C1 segment of cervical spinal cord (tissue), 14 donors: ENCODE measurements at places on chromosomes 1 and 21.

DNA sequence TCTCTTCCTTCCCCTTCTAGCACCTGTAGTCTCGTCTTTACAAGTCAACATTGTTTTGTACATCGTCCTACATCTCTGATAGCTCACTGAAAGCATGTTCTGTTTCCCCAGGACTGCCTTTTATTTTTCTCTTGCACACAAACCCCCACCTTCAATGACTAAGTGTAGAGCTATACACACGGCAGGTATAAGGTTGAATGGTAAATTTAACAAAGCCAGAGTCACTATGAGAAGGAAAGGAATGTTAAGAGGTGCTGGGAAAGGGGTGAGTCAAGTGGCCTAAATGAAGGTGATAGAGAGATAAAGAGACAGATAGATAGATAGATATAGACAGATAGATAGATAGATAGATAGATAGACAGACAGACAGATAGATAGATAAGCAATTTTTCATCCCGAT lies 134.3 kb upstream of the ATP1B1 start:
- DNase-seq: no peak

GRCh38 chr1:77386276-77386675 lies 104.5 kb downstream of the AK5 start:
- no peak for DNase-seq

DNA sequence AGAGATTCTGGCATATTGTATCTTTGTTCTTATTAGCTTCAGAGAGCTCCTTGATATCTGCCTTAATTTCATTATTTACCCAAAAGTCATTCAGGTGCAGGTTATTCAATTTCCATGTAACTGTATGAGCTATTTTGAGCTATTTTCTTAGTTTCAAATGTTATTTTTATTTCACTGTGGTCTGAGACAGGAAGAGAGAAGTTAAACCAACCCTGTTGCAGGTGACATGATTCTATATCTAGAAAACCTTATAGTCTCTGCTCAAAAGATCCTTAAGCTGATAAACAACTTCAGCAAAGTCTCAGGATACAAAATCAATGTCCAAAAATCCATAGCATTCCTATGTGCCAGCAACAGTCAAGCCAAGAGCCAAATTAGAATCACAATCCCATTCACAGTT lies 1644.0 kb upstream of the B3GALT2 start:
- no peak for DNase-seq

DNA sequence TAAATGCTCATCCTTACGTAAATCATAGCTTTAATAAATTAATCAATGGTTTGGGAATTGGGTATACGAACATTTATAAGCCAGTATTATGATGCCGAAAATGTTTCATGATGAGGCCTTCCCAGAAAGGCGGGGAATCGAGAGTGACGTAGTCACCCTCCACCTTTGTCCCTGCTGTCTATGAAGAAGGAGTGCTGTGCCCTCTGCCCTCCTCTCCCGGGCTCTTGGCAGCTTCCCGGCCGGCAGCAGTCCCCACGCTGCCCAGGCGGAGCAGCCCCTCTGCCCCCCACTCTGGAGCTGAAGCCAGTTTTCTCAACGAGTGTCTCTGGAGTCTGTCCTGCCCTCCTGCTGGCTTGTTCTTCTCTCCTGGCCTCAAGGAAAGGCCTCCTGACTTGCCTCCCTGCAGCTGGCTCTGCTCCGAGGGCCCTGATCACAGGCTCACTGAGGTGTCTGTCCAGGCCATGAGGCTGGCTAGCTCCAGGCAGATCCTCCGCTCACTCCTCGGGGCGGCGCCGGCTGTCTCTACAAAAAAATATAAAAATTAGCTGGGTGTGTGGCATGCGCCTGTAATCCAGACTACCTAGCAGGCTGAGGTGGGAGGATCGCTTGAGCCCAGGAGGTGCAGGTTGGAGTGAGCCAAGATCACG lies 150.7 kb upstream of the COL6A1 start:
- no peak for DNase-seq

DNA sequence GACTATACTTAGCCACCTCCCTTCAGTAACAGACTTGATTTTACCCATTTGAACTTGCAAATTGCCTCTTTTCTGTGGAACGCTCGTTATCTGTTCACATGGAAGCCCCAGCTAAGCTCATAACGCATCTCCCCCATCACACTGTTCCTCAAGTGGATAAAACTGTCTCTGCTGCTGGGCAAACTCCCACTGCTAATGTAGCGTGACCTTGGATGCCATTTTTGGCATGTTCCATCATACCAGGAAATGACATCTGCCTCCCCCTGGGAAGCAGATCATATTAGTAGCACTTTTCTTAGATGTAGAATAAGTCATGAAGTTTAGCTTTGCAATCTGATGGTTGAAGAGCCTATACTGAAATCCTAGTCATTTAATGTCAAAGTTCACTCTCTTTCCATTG lies 528.7 kb upstream of the PLXNA2 start:
- DNase-seq: no peak

DNA sequence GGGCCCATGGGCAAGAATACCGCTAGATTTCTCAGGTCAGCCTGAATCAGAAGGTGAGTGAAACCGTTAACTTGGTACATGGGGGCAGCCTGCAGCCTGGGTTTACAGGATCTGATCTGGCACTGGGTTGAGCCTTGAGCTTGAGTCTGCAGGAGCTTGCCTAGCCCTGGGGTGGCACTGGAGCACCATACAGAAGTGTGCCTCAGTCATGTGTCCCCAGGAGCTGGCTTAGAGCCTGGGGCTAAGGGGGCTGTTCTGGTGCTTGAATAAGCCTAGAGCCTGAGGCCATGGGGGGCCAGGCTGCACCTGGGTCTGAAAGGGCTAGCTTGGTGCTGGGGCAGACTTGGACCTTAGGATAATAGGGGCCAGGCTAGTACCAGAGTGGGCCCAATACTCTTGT lies 457.2 kb upstream of the PBX1 start:
- no peak for DNase-seq

GRCh38 chr1:185956881-185957280 lies 222.7 kb downstream of the HMCN1 start:
- no peak for DNase-seq

- no peak for DNase-seq
These were observed 152.1 kb upstream of the TMEM51 start for GRCh38 chr1:15001317-15001915.

DNA sequence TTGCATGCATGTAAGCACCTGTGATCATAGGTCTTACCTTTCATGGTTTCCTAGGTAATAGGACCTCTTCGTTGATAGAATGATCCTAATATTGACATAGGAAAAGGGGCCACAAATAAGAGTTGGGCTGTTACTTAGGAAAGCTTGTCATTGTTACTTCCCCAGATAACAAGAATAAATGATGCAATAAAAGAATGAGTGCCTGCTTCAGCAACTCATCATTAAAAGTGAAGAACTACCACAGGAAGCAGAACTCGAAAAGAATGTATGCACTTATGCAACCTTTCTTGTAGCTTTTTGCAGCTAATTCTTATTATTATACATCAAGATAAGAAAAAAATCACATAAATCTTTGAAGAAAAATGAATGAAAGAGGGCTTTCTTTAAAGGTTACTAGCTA lies 548.6 kb downstream of the LTN1 start:
- no peak for DNase-seq

GRCh38 chr1:4027008-4027407 lies 126.9 kb upstream of the C1orf174 start:
- no peak for DNase-seq

- no peak for DNase-seq
These were observed 3.0 kb downstream of the OLFM3 start for GRCh38 chr1:101993710-101994109.

- no peak for DNase-seq
These were observed 23.7 kb upstream of the BCL10 start for GRCh38 chr1:85300140-85300539.

DNA sequence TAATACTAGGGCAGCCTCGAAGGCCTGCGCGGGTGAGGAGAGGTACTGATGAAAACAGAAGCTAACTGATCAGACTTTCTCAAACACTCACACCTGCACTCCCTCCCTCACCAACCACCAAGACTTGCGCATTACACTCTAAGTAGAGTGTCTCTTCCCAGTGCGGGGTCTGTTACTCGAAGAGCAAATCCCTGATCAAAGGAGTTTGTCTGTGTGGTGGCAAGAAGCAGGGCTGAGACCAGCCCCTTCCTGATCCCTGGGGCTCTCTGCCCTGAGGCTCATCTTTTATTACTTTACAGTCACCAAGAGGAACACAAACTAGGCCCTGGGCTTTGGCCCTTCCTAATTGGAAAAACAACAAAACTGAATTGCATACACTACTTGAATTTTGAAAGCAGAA lies 19.5 kb upstream of the TSNAX start:
- DNase-seq: no peak

DNA sequence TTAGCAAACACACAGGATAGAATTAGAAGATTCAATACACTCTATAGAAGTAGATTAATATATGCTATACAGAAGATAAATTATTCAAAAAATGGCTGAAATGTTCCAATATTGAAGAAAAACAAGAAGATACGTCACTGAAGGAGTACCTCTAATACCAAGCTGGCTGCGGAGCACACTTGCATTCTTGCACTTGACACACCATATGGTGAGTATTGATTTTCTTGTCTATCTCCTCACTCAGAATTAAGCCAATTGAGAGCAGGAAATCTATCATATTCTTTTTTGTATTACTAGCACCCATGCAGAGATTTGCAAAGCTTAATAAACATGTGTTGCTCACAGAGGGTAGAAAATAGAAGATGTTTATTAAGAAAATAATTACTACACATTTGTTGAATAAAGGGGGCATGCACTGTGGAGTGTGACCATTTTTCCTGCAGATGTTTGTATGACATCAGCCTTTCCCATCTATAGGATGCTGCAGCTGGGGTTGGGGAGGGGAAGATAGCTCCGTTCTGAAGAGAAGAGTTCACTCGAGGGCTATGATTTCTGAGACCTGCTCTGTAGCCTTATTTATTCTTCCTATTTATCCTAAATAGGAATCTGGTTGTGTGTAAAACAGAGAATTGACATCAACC lies 318.1 kb downstream of the HHIPL2 start:
- no peak for DNase-seq

- DNase-seq: no peak
These were observed 29.0 kb upstream of the CCDC190 start for GRCh38 chr1:162889989-162890388.

- peak; percentile 66 for DNase-seq
These were observed 145.3 kb upstream of the COL6A1 start for GRCh38 chr21:45836268-45836655.

DNA sequence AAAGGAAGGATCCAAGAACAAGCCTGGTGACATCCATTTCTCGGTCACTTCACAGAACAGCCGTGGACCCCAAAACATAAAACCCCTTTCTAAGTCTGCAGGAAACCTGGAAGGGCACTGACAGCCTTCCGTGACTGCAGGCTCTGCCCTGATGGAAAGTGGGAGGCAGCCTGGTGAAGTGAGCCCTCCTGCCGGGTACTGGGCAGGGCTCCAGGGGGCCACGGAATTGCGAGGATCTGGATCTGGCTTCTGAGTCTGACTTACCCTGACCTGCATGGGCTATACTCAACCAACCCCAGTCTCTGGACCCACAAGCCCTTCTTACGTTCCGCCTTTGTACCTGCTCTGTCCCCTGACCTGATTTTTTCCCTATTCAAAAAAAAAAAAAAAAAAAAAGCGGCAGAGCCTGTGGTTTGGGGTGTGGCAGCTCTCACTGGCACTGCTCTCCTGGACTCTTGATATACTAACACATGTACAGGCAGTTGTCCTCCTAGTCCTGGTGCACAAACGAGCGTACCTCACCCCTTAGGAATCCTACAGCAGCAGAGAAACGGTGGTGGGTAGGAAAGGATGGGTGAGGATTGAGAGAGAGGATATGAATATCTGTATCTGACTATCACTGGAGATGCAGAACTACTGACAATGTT lies 82.9 kb downstream of the BEND5 start:
- no peak for DNase-seq

DNA sequence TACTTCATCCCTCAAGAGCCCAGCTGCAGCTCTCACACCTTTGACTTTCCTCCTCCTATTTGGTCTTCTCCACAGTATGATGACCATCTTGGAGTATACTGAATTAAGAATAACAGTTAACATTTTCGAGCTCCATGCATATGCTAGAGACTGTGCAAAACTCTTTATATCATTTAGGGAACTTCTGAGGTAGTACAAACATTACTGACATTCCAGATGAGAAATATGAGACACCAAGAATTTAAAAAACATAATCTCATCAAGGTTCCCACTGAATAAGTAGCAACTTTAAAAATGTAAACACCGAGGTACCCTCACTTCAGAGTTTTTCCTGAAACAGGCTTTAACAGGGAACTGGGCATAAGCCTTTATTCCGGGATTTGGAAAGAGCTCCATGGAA lies 22.7 kb downstream of the FMO3 start:
- no peak for DNase-seq

- DNase-seq: no peak
These were observed 14.7 kb upstream of the COL6A2 start for GRCh38 chr21:46082963-46083790.

- DNase-seq: no peak
These were observed 35.5 kb upstream of the NPL start for GRCh38 chr1:182754087-182754486.

DNA sequence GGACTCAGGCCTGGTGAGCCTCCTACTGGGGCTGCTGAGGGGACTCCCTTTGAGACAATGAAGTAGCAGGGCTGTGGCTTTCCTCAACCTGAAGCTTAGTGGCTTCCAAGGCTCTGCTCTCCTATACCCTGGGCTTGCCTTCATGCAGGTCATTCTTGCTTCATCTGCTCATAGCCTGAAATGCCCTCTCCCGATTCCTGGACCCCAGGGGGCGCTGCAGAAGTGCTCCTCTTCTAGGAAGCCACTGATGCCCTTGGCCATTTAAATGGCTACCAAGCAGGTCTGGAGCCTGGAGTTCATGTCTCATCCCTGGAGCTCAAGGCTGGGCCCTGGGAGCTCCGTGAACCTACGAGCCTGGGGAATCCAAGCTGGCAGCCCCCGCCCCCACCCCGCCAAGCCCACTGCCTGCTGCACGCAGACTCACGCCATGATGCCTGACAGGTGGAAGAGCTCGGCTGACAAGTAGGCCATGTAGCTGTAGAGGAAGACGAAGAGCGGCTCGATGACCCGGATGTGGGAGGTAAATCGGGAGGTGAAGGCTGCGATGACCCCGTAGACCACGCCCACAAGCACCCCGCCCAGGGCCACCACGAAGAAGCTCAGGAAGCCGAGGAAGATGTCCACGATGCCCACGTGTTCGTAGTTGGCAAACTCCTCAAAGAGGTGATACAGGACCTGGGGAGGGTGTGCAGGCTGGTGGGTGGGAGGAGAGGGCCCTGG lies 45.7 kb downstream of the SLC9A1 start:
- no peak for DNase-seq

- DNase-seq: no peak
These were observed 125.3 kb upstream of the CACYBP start for GRCh38 chr1:174874331-174875053.

DNA sequence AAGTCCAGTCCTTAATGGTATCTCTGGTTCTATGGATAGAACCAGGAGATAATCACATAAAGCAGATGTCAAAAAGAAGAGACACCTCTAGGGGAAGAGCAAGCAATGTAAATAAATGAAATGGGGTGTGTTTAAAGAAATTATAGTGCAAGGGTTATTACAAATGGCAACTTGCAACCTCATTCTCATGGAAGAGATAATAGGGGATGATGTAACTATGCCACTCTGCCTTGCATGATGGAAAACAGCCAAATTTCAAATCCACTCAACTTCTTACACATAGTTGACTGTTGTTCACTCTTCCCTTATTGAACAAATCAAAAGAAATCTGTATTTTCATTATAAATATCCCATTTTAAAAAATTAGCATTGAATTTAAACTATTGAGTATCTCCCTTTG lies 274.0 kb upstream of the TMPRSS15 start:
- no peak for DNase-seq
